ENCODE measurements at places on chromosomes 2 and 18.
A peak's percentile ranks its signal among the peaks of the same experiment; 100 is the strongest.

GRCh38 chr2:120206022-120206581 is 17.1 kb downstream of the TMEM185B start:
- no peak for DNase-seq

DNA sequence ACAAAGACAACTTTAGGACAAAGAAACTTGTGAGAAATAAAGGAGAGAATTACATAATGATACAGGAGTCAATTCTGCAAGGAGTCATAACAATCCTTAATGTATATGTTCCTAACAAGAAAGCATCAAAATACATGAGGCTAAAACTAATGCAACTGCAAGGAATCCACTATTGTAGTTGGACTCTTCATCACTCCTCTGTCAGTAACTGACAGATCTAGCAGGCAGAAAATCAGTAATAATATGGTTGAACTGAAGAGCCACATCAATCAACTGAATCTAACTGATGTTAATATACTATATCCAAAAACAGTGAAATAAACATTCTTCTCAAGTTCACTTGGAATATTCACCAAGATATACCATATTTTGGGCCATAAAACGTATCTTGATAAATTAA is 1806.4 kb upstream of the CELF4 start:
- DNase-seq: no peak

DNA sequence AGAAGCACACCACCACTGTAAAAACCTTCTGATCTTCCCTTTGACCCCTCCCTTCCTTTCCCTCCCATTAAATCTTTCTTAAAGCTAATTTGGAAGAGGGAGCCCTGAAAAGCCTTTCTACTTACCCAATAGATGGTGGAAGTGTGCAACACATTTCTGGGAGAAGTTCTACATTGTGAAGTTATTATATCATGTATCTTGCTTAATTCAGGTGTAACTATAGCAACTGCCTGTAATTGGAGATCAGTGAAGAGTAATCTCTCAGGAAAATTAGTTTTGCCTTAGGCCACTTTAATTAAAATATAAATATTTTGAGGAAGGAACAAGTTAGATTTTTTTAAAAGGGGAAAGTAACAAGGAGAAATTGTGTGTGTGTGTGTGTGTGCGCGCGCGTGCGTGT is 266.0 kb downstream of the SH3BP4 start:
- no peak for DNase-seq

- DNase-seq: peak; percentile 70
Measured at GRCh38 chr2:199485732-199486335, 28.1 kb upstream of the SATB2 start.

DNA sequence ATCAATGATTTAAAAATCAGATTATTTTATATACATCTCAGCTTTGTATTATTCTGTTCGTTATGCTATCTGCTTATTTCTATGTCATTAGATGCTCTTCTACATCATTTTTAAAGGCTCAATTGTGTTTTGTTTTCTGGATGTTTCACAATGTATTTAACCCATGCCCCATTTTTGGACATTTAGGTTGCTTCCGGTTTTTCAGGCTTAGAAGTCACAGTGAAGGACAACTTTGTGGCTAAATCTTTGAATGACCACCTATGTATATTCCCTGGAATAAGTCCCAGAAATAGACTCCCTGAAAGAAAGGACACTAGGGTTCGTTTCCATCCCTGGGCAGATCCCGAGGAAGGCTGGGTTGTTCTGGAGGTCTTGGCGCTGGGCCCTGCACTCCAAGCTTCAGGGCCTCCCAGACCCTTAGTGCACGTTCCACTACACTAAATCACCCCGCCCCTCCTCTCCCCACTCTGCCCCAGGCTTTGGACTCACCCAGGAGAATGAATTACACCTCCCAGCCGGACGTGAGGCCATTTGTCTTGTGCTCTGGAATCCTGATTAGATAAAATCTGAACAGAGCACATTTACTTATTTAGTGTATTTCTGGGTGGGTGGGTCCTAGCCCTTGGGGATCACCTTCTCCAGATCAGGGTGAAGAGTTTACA is 188.2 kb downstream of the ZFP36L2 start:
- DNase-seq: no peak

DNA sequence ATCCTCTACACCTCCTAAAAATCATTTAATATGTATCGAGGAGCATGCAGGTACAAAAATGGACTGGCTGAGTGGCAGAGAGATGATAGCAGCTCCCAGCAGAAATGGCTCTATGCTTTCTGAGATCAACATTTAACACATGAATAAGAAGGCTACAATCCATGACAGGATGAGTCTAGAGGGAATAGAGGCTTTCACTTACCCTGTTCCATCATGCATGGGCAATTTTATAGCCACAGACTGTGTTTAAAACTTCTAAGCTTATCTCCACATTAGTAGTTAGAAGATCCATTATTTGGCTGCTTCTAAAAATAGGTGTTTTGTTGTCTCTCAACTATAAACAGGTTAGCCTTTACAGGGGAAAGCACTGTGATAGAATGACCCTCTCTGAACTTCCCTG is 149.1 kb upstream of the ARHGAP28 start:
- no peak for DNase-seq

- DNase-seq: no peak
Measured at GRCh38 chr2:144003460-144004075, 516.4 kb downstream of the ZEB2 start.

GRCh38 chr2:10819714-10820314 is 7.2 kb upstream of the PDIA6 start:
- DNase-seq: no peak

DNA sequence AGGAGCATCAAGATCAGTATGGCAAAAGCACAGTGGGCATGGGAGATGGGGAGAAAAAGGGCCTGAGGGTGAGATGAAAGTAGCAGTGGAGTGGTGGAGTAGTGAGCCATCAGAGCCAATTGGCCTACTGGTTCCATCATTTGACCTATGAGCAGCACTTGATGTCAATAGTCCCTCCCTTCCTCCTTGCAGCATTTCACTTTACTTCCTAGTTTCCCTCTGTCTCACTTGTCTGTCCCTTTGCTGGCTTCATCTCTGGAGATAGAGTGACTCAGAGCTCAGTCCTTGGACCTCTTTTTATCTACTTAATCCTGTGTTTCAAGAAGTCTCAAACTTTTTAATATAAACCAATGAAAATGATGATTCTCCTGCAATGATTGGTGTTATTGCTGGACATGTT is 32.1 kb downstream of the FBXO48 start:
- no peak for DNase-seq

DNA sequence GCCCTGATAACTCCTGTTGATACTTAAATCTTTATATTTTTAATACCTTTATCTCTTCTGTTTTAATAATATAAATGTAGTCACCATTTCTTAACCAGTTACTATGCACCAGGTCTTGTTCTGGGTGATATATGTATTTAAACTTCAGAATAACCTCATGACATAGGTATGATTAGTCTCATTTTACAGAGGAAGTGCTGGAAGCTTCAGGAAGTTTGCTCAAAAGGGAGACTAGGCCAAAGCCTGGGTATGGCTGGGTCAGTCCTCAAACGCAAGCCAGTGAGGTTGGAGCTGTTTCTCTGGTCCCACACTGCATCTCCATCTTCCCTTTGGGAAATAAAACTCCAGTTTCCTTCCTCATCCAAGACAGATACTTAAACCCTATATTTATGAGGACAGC is 204.7 kb upstream of the TANK start:
- DNase-seq: no peak

GRCh38 chr18:60027397-60027796 is 127.6 kb downstream of the PMAIP1 start:
- DNase-seq: peak; percentile 4

GRCh38 chr2:217045700-217046475 is 186.0 kb upstream of the TNP1 start:
- no peak for DNase-seq

GRCh38 chr2:113212245-113213060 is 38.7 kb downstream of the PSD4 start:
- no peak for DNase-seq

DNA sequence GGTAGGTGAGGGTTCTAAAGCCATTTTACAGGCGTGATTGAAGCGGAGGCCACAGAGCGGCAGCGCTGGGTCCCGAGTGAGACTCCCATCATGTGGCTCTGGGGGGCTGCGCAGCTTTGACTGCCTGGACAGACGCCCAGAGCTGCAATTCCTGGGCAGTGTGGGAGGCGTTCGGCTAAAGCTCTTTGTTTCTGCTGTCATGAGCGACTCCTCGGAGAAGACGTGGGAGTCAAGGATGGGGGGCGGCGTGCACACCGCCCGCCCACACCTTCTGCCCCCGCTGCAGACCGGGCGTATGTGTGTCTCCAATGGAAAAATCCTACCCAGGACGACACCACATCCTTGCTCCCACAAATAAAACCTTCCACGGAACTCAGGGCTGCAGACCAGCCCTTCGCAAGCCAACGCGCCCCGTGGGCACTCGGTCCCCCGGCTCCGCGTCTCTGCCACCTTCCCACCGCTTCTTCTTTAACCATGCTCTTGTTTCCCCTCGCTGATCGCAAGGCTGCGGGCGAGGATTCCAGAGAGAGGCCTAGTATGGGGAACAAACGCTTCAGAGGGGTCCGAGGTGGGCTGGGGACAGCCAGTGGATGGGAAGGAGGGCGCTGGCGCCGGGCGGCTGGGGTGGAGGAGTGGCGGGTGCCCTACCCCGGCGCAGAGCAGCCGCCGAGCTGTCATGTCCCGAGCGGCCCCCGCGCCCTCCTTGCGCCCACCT is 680 bp upstream of the LBH start:
- DNase-seq: no peak

GRCh38 chr2:33180915-33181314 is 234.2 kb downstream of the LTBP1 start:
- DNase-seq: no peak

DNA sequence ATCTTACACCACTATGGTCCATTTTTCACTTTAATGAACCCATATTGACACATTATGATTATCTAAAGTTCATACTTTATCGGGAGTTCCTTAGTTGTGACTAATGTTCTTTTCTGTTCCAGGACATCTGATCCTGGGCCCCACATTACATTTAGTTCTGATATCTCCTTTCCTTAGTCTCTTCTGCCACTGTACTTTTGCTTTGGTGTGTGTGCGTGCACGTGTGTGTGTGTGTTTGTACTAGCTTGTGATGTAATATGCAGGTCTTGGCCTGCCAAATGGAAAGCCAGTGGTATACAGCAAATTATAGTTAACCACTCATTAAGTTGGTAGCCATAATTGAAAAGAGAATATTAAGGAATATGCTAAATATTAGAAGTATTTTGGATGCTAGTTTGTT is 88.0 kb downstream of the CDC42EP3 start:
- no peak for DNase-seq

DNA sequence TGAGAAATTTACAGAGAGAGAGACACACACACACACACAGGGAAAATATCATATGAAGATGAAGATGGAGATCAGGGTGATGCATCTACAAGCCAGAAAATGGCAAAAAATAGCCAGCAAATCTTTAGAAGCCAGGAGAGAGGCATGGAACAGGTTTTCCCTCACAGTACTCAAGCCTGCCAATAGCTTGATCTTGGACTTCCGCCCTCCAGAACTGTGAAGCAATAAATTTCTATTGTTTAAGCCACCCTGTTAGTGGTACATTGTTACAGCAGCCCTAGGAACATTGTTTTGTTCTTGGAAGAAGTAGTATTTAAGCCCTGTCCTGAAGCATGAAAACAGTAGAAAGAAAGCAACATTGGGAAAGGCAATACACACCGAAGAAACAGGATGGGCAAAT is 292.0 kb upstream of the LRP1B start:
- DNase-seq: no peak

- no peak for DNase-seq
Measured at GRCh38 chr2:76679025-76679396, 843.2 kb downstream of the LRRTM4 start.

DNA sequence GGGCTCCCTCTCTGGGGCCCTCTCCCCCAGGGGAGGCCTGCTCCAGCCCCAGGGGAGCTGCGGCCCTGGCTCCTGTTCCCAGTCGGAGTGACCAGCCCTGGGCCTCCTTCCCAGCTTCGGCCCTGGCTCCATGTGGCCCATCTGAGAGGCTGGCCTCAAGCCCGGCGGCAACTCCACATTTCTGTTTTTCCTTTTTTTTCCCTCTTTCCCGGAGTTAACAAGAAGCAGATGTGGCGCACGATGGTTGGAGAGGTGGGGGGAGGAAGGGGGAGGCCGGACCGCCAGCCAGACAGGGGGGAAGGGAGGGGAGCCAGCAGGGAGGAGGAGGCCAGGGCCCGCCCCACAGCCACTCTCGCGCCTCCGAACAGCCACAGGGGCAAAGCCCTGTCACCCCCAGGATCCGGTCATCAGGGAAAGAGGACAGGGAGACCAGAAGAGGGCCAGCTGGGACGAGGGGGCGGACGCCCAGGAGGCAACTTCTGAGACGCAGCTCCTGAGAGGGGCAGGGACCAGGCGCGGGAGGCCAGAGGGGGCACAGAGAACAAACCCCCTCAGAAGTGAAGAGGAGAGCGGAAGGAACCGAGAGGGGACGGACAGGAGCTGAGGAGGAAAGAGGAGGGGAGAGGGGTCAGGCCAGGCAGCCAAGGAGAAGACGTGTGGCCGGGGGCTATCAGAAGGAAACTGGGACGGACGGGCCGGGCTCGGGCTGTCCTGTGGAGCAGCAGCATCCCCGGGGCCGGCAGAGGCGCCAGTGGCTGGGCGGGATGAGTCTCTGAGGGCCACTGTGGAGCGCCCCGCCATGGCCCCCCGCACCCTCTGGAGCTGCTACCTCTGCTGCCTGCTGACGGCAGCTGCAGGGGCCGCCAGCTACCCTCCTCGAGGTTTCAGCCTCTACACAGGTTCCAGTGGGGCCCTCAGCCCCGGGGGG is at the start of gene EMILIN1:
EMILIN1 (plus strand) TSS at position 349 of the 928 bp plus-strand sequence; CDS start at position 800, 451 bp downstream.
- DNase-seq: no peak

GRCh38 chr2:173441222-173441621 is 86.5 kb downstream of the CDCA7 start:
- DNase-seq: no peak

GRCh38 chr18:13823707-13824395 is at the start of gene MC5R:
Gene MC5R (plus strand): TSS chr18:13824149. CDS start chr18:13825766, 1,617 bp downstream.
- no peak for DNase-seq

Data from substantia nigra (tissue), 51 donors.